Activated CD4-positive, alpha-beta T cell treated with anti-CD3 and anti-CD28 coated beads, Interleukin-2, Interleukin-4, amounts not matched to agents 100 ng/mL and 50 ng/mL, durations not matched to agents 16 hours and 8 hours (primary cell): ENCODE measurements at places on chromosomes 7 and 10.

- DNase-seq: no peak
Measured at GRCh38 chr7:130134106-130134636, 63.8 kb downstream of the KLHDC10 start.

GRCh38 chr10:102639537-102639936, 4.7 kb upstream of the TRIM8 start:
- no peak for DNase-seq

- peak; percentile 17 for DNase-seq
Measured at GRCh38 chr10:37856881-37857286, 526 bp downstream of the ZNF248 start.

DNA sequence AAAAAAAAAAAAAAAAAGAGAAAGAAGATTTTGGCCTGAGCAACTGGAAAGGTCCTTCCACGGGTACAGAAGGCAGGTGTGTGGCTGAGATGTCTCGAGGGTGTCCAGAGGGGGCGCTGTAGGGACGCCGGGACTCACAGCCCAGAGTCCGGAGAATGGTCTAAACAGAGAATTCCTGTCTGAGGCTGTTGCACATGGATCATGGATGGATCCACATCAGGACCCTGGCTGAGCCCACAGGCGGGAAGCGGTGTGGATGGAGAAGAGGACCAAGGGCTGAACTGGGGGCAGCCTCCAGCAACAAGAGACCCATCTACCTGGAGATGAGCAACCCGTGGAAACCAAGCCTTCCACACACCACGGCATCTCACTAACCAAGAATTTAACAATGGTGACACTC, 55.0 kb downstream of the PKD1L1 start:
- no peak for DNase-seq

GRCh38 chr7:148303295-148304082, 287.1 kb upstream of the C7orf33 start:
- DNase-seq: no peak
